ENCODE measurements at places on chromosomes 3 and 15. TPM values are rescaled to one million over a fixed set of nuclear protein-coding genes. Genes with fewer than 3 reads are reported as not detected.

RAD51 gene
- total RNA-seq, result 11.0 TPM

LOXL1 gene
- 64.3 TPM for total RNA-seq

LRTM1 gene
- total RNA-seq, result not detected

GOLGA6D gene
- total RNA-seq, result not detected

UROC1 gene
- total RNA-seq, result not detected
